ENCODE measurements at places on chromosomes 2 and 18.

- DNase-seq = peak; percentile 91
These were observed 2.2 kb downstream of the SH2D6 start for GRCh38 chr2:85420536-85421259.

- DNase-seq = no peak
These were observed 108.3 kb downstream of the HNRNPLL start for GRCh38 chr2:38494394-38494793.

- DNase-seq = peak; percentile 45
These were observed at the start of gene ZBTB14 for GRCh38 chr18:5295231-5295920. Gene ZBTB14, minus strand, starts transcription at chr18:5295726. Its CDS starts 2,480 bp downstream, at chr18:5293246.

GRCh38 chr18:35141567-35142274, 99.1 kb upstream of the ZNF397 start:
- no peak for DNase-seq

DNA sequence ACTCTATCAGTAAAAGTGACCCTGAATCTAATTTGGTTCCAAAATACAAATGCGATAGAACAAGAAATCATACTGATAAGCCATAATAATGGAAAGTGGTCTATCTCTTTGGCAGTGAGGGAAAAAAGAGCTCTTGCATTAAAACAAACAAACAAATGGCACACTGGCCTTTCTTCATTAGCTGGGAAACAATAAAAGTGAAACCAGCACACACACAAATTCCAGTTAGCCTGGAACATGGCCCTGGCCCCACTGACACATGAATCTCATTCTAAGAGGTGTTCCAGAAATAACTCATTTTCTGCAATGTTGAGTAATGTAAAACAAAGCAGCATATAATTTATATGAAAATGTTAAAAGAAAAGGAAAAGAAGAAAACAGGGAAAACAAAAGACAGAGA, 79.3 kb upstream of the TGFA start:
- no peak for DNase-seq

DNA sequence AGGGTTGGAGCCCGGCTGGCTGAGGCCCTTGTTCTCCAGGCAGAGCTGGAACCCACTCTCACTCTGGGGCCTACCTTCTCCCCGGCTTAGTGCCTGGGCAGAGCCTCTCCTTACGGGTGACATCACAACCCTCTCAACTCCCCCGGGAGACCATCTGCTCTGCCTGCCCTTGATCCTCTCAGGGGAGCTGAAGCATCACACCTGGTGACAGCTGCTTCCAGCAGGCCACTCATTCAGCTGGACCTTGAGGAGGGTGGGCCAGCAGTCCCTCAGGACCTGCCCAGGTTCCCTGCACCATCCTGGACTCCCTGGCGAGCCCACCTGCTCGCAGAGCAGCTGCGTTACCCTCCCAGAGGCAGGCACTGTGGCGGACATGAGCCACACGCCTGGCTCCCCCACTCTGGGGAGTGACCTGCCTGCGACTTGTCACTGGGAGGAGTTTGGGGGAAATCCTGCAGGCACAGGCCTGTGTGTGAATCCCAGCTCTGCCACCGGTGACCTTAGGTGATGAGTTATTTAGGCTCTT, 13.1 kb downstream of the HS6ST1 start:
- no peak for DNase-seq

DNA sequence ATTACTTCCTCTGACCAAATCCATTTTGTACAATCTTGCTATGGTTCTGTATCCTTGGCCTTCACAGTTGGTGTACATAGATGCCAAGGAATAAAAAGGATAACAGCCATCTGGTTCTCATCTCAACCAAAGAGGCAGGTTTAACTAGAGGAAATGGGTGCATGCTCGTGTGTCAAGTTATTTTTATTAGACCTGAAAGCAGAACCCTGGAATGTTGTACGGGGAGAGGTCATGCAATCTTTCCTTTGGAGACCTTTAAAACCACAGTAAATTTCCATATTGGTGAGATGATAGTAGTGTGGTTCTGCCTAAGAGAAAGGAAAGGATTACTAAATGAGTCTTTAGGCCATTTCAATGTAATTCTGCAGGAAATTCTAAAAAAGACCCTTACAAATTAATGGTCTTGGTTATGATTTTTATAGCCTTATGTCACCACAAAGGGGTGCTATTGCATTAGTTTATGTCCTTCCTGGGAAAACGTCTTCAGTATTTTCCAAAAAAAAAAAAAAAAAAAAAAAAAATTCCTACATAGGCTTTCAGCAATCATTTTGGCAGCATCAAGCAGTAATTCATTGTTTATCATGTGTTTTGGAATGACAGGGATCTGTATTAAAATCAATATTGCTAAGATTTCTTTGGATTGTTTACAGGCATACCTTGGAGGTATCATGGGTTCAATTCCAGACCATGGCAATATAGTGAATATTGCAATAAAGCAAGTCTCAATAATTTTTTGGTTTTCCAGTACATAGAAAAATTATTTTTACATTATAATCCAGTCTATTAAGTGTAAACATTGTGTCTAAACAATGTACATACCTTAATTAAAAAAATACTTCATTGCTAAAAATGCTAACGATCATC, 270.8 kb downstream of the NYAP2 start:
- no peak for DNase-seq

GRCh38 chr2:190571686-190572085, 37.2 kb upstream of the NEMP2 start:
- no peak for DNase-seq

DNA sequence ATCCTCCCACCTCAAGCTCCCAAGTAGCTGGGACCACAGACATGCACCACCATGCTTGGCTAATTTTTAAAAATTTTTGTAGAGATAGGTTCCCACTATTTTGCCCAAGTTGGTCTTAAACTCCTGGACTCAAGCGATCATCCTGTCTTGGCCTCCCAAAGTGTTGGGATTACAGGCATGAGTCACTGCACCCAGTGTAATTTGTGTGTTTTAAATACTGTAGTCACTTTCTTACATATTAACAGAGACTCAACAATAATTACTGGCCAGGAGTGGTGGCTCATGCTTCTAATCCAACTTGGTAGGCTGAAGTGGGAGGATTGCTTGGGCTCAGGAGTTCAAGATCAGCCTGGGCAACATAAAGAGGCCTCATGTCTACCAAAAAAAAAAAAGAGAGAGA, 293.0 kb downstream of the RDH14 start:
- no peak for DNase-seq

- DNase-seq = no peak
These were observed 255.9 kb downstream of the TXNL1 start for GRCh38 chr18:56382541-56382940.

GRCh38 chr18:47582093-47582492, 330.6 kb upstream of the SKOR2 start:
- no peak for DNase-seq

- no peak for DNase-seq
These were observed 71.1 kb upstream of the TFCP2L1 start for GRCh38 chr2:121356058-121356640.

GRCh38 chr2:165312999-165313398, 73.8 kb downstream of the SCN2A start:
- no peak for DNase-seq

Data from stimulated activated CD4-positive, alpha-beta T cell treated with anti-CD3 and anti-CD28 coated beads, Interleukin-15, amount 100 ng/mL, for 1 hour (primary cell).